ENCODE measurements at places on chromosomes 2 and 18.

DNA sequence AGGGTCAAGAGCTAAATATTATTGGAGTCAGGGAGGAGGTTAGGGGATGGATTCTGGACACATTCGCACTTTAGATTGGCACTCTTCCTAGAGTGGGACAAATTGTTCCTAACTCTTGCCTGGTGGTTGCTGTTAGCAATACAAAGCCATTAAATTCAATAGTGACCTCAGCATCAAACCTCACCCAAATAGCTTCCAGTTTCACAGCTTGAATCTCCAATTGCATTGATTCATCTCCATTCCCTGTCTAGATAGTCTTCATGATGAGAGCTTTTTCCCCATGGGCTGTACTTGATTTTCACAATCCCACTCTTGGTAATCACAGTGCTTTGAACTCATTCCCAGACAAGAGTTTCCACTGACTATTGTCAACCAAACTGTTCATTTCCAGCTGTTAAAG, 585.9 kb upstream of the SYT4 start:
- DNase-seq: no peak

- DNase-seq: no peak
Measured at GRCh38 chr18:79747156-79747845, 50.4 kb upstream of the KCNG2 start.

DNA sequence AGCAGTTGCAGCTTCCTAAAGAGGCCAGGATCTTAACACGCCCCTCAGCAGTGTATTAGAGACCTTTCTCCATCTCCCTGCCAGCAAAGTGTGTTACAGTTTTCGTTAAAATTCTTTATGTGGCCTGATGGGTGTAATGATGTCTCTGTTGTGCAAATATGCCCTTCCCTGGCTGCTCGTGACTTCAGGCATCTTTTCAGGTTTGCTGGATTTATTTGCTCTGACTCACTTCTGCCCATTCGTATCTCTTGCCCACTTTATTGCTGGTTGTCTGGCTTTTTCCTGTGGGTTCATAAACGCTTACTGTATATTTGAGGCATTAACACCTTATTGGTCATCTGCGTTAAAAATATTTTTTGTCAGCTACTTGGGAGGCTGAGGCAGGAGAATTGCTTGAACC, 134.5 kb downstream of the ASB1 start:
- DNase-seq: no peak

DNA sequence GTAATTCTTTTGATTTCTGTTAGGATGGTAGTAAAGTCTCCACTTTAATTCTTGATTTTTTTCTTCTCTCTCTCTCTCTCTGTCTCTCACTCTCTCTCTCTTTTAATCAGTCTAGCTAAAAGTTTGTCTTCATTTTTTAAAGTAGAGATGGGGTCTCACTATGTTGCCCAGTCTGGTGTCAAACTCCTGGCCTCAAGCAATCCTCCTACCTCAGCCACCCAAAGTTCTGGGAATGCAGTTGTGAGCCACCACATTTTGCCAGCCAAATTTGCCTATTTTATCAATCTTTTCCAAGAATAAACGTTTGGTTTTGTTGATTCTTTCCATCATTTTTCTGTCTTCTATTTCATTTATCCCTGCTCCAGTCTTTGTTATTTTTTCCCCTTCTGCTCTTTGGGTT, 23.9 kb upstream of the ACOXL start:
- no peak for DNase-seq

GRCh38 chr2:36513661-36514060, 84.3 kb downstream of the FEZ2 start:
- no peak for DNase-seq

DNA sequence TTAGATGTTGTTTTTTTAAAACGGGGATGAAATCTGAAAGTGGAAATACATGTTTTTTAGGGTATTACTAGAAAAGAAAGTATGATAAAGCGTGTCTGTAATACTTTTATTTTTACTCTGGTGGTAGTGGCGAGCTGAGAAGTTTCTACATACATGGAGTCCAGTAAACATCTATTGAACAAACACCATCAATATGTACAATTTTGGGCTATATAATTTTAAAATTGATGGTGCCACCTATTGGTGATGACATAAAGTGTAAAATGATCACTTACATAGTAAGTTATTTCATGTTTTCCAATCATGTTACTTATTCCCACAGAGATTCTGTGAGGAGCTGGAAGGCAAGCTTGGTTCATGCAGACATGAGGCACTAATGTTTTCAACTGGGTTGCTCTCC, 31.5 kb upstream of the NFE2L2 start:
- DNase-seq: no peak

DNA sequence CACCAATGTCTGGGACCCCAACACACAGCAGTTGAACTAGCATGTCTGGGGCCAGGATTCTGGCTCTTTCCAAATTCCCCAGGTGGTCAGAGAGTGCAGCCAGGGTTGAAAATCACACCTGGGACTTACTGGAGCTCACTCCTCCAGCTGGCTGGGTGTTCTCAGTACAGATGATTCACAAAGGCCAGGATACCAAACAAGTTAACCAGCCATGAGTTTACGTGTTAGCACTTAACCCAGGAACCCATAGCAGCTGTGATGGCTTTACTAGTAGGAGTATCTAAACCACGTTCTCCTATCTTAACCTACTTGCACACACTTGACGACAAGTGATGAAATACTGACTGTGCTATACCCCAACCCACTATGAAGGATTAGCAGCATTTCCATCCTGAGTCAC, 222.8 kb downstream of the FBXO15 start:
- no peak for DNase-seq

- no peak for DNase-seq
Measured at GRCh38 chr18:22179174-22179573, 9.8 kb downstream of the GATA6 start.

DNA sequence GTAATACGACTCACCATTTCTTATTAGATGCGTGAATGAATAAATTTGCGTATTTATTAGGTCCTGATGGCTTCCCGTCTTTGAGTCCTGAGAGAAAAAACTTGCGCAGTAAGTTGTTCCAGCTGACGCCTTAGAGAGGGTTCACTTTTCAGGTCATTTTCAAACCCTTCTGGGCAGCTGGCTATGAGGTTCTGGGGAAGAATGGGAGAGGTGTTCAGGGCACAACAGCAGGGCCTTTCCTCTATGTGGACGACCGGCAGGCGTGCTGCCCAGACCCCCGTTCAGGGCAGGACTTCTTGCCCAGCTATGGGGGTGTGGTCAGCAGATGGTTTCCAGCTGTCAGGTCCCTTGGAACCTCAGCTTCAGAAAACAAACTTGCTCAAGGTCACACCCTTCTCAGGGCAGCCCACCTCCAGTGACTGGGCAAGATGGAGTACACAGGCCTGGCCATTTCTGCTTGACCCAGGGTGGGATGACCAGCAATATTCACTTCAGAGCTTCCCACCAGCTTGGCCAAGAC, 61.1 kb upstream of the TNP1 start:
- no peak for DNase-seq
